Adrenal gland (tissue), 19 donors: ENCODE measurements at places on chromosomes 4 and X. TPM values are rescaled to one million over a fixed set of nuclear protein-coding genes. Genes with fewer than 3 reads are reported as not detected.

Gene CDKL2
- total RNA-seq = 0.83 TPM

Gene FAM47A
- total RNA-seq = not detected

Gene TMEM156
- total RNA-seq = 0.29 TPM

GRCh38 chr4:184444953-184445309 is 29.4 kb downstream of the IRF2 start:
- DNase-seq = no peak

- DNase-seq = no peak
Measured at GRCh38 chr4:88756149-88756548, 58.5 kb upstream of the NAP1L5 start.
